CD4-positive, alpha-beta T cell (primary cell): ENCODE measurements at places on chromosomes 6 and 20.
A peak's percentile ranks its signal among the peaks of the same experiment; 100 is the strongest.

GRCh38 chr20:24472426-24472825 is 3.0 kb downstream of the SYNDIG1 start:
- no peak for DNase-seq

DNA sequence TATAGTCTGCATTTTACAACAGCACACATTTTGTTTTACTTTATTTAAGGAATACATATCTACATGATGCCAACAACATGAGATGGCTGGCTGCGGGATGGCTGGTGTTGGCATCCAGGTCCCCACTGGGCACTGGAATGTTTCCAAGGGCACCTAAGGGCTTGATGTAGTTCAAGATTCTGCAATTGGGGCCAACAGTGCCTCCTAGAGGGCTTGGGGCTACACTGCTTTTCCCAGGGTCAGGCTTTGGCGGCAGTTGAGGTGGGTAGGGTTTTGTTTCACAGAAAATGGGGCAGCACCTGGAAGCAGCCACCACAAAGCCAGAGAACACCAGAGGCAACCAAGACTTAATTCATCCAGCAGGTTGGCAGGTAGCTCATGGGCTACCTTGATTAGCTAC is 202.2 kb upstream of the PRND start:
- DNase-seq, result no peak

GRCh38 chr6:154440422-154441043 is 70.0 kb downstream of the CNKSR3 start:
- no peak for DNase-seq

- DNase-seq, result no peak
Measured at GRCh38 chr6:90221403-90221802, 75.2 kb downstream of the BACH2 start.

- no peak for DNase-seq
Measured at GRCh38 chr6:44291841-44292240, 21.3 kb downstream of the AARS2 start.

- no peak for DNase-seq
Measured at GRCh38 chr20:44720621-44720996, 5.4 kb downstream of the CCN5 start.

DNA sequence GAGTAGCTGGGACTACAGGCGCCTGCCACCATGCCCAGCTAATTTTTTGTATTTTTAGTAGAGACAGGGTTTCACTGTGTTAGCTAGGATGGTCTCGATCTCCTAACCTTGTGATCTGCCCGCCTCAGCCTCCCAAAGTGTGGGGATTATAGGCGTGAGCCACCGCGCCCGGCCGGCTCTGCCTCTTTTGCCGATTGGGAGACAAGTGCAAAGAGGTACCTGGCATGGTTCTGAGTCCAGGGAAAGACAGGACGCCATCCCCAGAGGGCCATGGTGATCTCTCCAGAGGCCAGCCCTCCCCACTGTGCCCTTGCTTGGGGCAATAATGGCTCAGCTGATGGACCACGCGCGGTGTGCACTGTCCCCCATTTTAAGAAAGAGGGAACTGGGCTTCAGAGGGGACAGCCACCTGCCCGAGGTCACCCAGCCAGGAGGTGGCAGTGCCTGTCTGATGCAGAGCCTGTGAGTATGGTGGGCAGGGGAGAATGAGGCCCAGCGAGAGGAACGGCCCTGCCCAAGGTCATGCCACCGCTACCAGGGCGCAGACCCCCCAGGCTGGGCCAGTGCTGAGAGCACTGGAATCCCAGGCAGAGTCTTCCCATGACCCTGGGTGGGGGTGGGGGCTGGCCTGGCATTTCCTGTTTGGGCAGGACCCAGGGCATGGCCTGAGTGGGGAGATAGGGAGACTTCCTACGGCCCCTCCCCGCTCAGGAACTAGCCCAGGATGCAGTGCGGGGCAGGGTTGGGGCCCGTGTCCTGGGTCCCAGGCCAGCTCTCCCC is 61.0 kb downstream of the SNAI1 start:
- no peak for DNase-seq

DNA sequence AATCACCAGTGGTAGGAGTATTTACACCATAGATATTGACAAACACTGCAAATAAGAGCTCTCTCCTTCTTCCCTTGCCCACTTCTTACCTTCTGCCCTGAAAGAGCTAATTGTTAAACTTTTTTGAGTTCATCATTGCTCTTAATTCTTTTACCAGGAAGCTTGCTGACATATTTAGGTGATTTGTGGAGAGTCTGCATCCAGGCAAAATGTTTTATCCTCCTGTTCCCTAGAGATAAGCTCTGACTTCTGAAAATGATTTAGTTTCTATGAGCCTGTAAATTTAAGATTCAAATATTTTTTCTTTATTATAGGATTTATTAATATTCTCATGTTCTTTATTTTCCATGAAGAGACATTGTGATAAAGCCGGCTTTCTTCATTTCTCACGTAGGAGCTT is 81.5 kb downstream of the ADGRB3 start:
- no peak for DNase-seq

DNA sequence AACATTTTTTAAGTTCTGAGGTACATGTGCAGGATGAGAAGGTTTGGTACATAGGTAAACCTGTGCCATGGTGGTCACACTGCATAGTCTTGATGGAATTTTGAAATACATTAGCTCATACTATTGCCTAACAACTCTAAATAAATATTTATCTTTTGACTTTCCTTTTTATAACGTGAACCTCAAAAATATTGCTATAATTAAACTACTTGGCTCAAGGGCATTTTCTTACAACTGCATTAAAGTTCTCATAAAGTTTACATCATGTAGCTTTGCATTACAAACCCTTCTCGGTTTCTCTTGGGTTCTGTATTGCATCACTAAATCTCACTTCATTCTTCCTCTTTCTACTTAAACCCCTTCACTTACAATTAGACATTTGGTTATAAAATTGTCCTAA is 636.0 kb upstream of the PTCHD4 start:
- DNase-seq, result no peak

GRCh38 chr6:10014557-10014956 is 400.3 kb downstream of the TFAP2A start:
- no peak for DNase-seq

GRCh38 chr6:167796192-167796981 is 30.3 kb upstream of the AFDN start:
- no peak for DNase-seq

DNA sequence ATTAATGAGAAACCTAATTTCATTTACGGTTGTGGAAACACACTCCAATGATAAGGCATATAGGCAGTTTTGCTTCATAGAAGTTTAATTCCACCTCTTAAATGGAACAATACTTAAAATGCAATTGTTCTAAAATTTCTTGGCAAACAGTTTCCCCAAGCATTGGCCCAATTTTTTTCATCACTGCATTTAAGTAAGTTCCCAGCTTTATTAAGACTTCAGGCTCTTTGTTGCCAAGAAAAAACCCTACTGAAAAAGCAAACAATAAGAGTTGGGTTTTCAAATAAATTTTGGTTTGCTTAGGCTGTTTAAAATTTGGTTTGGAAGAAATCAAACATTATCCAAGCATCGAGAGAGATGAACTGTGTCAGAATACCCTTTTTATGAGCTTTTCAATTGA is 690.9 kb upstream of the NRSN1 start:
- no peak for DNase-seq

DNA sequence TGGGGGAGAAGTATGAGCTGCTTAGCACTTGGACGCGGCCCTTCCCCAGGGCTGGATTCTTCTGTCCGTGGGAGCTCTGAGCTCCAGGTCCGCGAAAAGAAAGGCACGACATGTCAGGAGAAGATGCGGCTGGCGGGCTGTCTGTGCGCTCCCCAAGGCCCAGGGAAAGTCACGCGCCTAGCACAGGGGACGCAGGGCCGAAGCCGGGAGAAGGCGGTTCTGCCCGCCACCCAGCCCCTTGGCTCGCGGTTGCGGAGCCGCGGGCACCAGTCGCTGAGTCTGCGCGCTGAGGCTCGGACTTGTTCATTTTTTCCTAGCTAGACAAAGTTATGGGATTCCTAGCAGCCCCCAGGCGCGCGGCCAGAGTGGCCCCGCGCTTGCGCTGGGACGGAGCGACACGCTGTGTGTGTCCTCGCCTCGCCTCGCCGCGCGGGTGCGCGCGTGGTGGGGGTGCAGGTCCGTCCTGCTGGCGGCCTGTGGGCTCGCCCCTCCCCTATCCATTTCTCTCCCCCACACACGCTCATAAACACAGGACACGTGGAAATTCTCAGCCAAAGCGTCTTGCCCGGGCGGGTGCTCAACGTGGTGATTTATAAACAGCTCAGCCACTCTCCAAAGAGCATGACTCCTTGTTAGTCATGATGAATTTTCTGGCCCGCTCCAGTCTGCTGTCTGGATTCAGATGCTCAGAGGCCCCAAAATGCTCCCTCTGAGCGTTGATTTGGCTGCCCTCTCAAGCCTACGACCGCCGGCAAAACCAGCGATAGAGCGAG is 1.9 kb upstream of the POU3F2 start:
- no peak for DNase-seq

GRCh38 chr6:62217866-62218265 is 68.2 kb downstream of the KHDRBS2 start:
- DNase-seq, result no peak

DNA sequence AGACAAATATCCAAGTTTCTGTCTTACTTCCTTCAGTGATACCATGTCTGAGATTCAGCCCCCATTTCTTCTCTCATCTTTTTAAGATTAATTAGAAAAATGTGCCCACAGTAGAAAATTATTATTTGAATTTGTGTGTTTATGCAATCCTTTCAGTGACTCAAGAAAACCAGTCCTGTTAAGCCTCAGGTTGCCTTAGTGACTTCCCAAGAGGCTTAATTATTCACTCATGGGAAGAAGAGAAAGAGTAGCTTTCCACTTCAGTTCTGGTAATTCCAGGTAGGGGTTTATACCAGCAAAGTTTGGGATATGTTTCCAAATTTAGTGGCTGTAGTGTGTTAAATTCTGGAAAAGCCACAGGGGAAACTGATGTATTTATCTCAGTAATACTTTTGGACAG is 149.1 kb downstream of the RIMS1 start:
- no peak for DNase-seq

- no peak for DNase-seq
Measured at GRCh38 chr6:6191476-6191875, 129.0 kb downstream of the F13A1 start.

DNA sequence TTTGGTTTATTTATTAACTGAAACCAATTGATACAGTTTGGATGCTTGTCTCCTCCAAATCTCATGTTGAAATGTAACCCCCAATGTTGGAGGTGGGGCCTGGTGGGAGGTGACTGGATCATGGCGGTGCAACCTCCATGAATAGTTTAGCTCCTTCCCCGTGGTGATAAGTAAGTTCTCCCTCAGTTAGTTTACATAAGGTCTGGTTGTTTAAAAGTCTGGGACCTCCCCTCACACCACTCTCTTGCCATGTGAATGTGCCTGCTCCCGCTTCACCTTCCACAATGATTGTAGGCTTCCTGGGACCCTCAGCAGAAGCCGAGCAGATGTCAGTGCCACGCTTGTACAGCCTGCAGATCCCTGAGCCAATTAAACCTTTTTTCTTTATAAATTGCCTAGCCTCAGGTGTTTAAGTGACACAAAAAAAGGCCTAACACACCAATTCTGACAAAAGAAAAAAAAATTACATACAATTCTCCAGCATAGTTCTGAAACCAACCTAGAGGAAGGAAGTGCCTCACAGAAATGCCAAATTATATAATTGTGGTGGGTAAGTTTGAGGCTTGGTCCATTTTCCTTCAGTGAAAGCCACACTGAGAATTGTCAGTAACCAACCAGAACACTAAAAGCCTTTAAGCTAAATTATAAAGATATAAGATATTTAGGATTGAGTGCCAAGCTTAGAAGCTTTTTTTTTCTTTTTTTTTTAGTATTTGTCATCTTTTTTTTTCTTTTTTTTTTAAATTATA is 15.0 kb downstream of the MAP7 start:
- no peak for DNase-seq

GRCh38 chr20:49549801-49550551 is 18.0 kb downstream of the PTGIS start:
- no peak for DNase-seq

DNA sequence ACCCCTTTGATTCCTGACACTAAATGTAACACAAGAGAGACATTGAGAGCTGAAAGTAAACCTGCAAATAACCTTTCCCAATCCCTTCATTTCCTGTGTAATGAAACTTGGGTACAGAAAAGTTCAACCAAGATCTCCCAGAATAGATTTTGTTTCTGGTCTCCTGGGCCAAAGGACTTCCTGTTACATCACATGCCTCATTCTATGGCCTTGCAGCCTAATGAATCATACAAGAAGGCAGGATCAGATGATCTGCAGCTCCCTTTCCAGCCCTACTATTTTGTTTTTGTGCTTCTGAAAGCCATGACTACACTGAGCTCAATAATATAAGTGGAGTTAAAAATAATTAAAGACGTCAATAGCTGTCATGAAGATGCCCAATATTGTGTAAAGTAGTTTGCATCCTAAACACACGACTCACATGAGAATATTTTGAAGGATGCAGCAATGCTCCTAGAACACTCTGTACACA is 73.4 kb upstream of the NOX3 start:
- DNase-seq, result peak; percentile 12

GRCh38 chr6:167472148-167472547 is 147.3 kb downstream of the TTLL2 start:
- no peak for DNase-seq

DNA sequence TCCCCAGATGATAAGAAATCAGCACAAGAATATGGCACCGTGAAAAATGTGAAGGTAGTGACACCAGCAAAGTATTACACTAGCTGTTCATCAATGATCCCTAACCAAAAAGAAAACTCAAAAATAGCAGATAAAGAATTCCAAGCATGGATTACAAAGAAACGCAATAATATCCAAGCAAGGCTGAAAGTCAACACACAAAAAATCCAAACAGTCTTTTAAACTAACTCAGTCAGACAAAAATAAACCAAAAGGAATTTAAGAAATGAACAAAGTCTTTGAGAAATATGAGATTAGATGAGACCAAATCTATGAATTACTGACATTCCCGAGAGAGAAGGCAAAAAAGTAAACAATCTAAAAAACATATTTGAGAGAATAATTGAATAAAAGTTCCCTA is 976.1 kb upstream of the MAP3K7 start:
- DNase-seq, result no peak

- no peak for DNase-seq
Measured at GRCh38 chr20:43300901-43301300, 111.2 kb upstream of the PTPRT start.
